ENCODE measurements at places on chromosomes 1 and 21.

GRCh38 chr1:162319493-162320175 lies 57.0 kb downstream of the SPATA46 start:
- no peak for DNase-seq

GRCh38 chr1:53835491-53835890 lies 2.6 kb downstream of the NDC1 start:
- no peak for DNase-seq

- no peak for DNase-seq
These were observed 77.9 kb upstream of the MAN1A2 start for GRCh38 chr1:117289316-117289870.

DNA sequence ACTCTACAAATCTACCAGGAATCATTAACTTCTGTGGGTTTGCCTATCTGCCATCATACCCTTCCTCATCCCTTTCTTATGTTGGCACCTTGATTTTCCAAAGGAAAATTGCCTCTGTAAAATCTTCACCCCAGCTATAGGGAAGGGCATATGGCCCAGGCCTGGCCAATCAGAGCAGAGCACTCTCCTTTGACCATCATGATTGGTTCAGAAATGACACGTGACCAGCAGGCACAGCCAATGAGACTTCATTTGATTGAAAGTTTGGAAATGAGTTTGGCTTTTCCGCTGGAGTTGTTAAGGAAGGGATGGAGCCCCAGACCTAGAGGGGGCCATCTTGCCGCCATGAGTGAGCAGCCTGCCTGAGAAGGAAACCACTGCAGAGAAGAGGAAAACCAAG lies 35.1 kb upstream of the IFFO2 start:
- DNase-seq, result no peak

GRCh38 chr1:32125313-32125712 lies 17.5 kb downstream of the KPNA6 start:
- no peak for DNase-seq

GRCh38 chr21:35652872-35653271 lies 407.5 kb downstream of the SETD4 start:
- DNase-seq, result no peak

GRCh38 chr1:24584171-24584647 lies 28.3 kb downstream of the NCMAP start:
- no peak for DNase-seq

DNA sequence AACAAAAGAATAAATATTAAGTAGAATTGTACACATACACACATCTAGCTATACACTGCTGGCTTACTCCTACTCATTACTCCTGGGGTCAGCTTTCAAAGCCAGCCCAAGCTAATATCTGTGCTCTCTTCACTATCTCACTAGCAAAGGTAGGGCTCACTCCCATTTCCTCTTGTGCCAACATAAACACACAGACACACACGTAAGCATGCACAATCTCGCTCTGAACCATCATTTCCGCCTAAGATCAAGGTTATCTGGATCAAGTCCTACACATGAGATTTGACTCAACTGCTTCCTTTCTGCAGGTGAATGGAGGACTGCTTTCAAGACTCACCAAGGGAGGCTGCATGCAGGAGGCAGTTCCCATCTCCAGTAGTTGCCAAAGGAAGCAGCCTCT lies 28.8 kb upstream of the MTMR11 start:
- DNase-seq, result no peak

- DNase-seq, result no peak
These were observed 23.2 kb downstream of the CD1D start for GRCh38 chr1:158203693-158204457.

DNA sequence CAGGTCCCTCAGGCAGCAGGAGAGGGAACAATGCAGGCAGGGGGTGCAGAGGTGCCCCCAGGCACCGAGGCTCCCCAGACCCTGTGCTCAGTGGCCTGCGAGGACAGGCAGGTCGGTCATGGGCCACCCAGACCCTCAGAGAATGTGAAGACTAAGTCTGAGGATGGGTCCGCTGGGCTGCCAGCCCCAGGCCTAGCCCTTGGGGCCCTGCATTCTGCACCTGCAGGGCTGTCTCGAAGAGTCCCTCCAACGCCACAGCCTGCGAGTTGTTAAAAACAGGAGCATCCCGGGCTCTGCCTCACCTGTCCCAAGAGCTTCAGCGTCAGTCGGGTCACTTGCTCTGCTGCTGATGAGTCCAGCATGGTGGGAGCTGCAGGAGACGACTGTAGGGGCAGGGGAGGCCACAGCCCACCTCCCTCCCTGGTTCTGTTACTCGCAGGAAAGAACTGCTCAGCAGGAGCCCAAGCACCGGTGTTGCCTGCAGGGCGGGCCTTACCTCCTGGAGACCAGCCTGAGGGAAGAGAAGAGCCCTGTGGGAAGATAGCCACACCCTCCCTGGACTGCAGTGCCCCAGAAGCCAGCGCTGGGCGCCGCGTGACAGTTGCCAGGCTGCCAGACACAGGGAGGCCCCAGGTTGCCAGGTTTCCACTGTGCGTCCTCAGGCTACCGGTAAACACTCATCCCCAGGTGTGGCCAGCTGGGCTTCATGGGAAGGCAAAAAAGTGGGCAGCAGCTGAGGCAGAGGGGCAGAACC lies 5.8 kb downstream of the C21orf58 start:
- DNase-seq, result no peak

DNA sequence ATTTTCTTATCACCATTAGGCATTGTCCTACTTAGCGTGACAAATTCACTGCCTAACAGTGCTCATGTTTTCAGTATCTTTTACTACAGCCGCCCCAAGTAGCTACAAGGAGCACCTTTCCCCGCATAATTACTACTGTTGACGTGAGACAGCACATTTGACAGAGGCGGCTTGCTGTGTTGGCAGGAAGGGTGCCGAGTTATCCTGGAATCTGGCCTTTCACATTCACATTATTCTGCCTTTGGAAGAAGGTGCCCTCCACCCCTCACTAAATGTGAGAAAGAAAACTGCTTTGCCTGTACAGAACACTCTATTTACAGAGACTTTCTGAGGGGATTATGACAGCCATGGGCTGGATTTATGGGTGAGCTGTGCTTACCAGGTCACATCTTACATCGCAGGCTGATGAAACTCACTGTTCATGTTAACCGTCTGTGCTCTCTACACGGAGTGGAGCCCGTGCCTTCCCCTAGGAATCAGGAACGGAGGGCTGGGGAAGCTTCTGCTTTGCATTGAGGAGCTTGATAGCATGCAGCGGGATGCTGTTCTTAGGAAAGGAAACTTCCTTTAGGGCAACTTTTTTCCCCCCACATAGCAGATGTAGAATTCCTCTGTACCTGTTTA lies 148.0 kb upstream of the ZRANB2 start:
- DNase-seq, result no peak

- DNase-seq, result no peak
These were observed 15.2 kb downstream of the GIPC2 start for GRCh38 chr1:78060857-78061563.

DNA sequence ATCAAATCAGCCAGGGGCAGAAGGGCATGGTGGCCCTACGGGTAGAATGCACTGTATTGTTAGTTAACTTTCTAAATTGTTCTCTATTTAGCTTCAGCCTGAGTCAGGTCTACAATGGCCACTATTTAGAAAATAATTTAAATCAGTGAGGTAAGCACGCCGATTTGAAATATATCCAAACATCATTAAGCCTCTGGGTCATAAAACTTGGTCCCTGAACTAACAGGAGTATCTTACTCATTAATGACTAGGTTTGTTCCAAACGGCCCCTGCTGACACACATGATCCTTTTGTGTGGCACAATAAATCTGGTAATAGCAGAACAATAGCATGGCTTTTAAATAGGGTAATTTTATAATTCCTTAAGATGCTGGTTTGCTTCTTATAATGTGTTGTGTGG lies 48.4 kb downstream of the STX6 start:
- no peak for DNase-seq
